ENCODE measurements at places on chromosomes 4 and X.

DNA sequence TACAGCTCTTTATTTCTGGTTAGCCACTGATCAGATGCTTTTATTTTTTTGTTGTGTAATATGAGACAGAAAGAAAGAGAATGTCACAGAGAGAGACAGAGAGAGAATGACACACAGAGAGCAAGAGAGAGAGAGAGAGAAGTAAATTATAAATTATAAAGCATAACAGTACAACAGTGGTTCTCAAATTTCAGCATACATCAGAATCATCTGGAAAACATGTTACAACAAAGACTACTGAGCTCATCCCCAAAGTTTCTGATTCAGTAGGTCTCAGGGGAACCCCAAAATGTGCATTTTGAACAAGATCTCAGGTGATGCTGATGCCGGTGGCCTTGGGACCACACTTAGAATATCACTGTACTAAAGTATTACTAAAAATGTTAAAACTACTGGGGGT, 245.8 kb upstream of the DIAPH2 start:
- DNase-seq: no peak

DNA sequence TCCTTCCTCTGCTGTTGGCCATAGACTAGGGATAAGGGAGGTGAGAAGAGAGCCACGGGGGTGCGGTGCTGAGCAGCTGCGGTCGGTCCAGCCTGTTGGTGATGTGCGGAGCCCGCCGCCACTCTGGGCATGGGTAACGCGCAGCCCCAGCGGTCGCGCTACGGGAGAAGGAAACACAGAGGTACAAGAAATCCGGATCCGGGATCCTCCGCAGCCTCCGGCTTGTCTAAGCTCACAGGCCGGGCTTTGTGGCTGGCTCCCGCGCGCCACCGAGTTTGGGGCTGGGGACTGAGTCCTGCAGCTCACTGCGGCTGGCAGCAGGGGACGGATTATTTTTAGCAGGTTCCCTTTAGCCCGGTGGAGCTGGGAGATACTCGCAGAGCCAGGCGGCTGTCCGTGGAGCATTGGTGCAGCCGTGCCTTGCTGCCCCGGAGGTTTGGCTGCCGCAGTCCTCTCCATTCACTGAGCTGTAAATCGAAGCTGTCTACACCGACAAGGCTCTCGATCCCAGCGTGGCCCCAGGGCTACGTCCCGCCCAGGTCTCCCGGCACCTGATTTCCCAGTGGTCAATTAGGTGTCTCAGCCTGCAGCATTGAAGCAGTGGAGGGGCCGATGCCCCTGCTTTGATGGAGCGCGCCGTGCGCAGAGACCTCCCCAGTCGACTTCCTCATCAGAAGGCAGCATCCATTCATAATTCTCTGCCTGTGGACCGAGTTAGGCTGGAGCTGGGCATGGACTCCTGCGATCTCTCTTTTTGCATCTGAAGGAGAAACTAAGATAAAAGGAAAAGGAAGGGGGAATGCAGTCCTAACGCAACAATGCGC, 81.9 kb upstream of the SCML1 start:
- no peak for DNase-seq

GRCh38 chr4:23923141-23923540, 33.3 kb upstream of the PPARGC1A start:
- no peak for DNase-seq

GRCh38 chrX:136273986-136274385, 22.8 kb upstream of the MAP7D3 start:
- DNase-seq: no peak

DNA sequence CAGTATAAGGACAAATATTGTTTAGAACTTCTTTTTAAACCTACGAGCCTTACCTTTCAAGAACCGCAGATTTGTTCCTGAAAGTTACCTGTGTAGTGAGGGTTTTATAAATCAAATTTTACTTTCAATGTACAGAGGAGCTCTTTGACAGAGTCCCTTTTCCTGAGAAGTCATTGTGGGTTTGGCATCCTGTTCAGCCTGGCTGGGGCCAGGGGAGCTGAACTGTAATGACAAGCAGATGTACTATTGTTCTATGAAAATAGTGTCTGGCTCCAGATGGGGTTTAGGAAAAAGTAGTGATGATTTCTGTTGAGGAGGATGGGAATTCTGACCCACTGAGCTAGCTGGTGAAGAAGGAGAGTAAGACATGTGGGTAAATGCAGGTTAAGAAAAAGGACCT, 196.2 kb upstream of the PGRMC2 start:
- no peak for DNase-seq

DNA sequence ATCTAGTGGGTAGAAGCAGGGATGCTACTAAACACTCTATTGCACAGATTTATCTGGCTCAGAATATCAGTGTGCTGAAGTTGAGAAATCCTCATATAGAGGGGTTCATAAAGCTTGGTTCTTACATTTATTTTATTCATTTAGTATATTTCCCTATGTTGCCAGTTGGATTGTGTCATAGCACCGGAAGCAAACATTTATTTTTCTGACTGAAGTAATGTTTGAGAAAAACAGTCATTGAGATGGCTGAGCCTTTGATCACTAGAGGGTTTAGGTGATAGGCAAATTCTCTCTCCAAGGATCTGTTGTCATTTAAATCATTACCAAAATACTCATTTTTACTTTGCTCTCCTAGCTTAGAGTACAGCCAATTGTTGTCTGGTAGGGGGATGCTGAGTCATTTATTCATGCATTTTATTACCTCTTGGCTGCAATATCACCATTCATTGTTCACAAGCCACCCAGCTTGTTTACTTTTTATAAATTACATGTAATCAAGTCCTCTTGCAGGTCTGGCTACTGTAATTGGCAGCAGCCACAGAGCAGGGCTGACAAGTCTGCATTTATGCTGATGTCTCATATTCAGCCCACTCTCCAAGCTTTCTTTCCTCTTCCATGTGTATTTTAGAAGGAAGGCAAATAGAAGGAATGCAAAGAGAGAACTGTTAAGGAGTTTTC, 15.2 kb downstream of the GAB1 start:
- no peak for DNase-seq

DNA sequence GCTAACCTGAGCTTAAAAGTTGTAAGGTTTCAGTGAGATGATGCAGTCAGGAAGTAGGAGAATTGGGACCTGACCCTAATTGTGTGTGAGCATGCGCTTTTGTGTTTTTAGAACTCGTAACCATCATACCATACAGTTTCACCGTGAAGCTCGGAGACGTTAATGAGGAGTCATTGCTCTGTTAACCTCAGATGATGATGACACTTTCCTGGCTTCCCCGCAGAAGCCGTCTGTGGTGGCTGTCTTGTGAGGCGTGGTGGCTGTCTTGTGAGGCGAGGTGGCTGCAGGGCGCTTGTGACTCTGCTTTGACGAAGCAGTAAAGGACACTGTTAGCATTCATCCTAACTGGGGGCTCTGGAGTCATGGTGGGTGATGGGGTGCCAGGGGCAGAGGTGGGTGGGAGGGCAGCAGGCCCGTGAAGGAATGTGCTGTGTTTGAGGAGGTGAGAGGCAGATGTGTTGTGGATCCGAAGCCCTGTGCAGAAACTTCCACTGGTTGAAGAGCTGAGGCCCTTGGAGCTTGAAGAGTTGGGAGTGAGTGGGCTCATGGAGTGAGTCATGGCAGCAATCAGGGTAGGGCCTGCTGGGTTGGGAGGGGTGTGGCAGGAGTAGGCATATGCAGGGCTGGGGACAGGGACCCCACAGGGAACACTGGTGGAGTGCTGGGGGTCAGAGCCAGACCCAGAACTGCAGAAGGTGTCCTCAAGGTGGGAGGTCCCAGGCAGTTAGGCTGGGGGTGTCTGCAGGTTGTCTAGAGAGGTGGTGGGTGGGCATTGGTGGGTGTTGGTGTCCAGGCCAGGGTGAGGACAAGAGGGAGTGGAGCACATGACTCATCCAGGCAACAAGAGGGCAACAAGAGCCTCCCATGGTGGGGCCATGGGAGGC, 57.4 kb downstream of the NSD2 start:
- no peak for DNase-seq

DNA sequence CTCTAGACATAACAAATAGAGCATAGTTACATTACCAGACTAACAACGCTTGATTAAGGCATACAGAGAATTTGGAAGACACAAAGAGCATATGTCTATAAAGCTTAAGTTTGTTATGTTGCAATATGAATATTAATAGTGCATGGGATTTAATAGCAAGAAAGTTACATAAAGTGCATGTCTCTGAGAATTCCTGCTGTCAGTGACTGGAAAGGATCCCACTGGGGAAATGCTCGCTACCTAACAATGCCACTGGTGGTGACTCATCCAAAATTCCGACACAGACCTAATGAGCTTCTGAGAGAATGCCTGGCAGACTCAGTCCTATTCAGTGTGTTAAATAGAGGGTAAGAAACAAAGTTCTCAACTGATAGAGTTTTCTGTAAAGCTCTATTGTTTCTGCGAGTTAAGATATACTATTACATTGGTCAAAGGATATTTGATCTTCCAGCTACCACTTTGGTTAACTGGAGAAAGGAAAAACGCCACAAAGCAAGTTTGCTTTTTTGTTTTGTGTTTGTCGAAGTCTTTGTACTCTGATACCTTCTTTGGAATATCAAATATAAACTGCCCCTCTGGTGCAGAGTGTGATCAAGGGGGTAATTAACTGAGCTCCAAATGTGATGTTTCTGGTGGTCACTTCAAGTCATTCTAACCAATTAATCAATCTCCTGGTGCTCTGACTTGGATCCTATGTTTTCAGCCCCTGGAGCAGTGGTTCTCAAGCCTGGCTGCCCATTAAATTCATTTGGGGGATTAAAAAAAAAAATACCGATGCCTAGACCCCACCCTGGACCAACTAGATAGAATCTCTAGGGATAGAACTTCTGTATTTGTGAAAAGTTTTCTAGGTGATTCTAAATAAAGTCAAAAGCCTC, 107.9 kb downstream of the PALLD start:
- no peak for DNase-seq

DNA sequence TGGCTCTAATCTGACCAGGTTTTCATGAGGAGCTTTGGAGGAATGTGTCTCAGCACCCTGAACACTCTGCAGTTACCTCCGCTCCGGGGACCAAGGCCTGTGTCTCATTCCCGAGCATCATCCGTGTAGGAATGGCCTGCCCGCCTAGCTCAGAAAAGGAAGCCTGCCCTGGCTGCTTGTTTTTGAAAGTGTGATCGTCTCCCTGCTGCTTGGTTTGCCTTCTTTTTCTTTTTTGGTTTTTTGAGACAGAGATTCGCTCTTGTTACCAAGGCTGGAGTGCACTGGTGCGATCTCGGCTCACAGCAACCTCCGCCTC, 73.3 kb downstream of the CRLF2 start:
- no peak for DNase-seq

DNA sequence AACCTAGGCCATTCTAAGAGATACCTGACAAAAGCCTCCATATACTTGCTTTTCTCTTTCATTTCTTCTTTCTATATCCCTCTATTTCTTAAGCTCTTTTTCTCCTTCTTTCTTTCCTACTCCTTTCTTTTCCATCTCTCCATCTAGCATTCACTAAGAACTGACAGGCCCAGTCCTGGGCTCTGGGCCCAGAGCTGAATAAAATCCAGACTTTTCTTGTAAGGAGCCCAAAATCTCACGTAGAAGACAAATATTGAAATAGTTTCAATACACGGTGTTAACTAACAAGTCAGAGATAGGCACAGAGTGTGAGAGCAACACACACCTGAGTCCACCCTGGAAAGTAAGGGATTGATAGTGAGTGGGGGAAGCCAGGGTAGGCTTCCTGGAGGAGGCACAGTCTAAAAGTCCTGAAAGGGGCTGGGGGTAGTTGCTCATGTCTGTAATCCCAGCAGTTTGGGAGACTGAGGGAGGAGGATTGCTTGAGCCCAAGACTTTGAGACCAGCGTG, 73.2 kb upstream of the EFNB1 start:
- no peak for DNase-seq

GRCh38 chrX:154458116-154458953, at the start of gene PLXNA3:
Gene PLXNA3, plus strand, starts transcription at chrX:154458281. Its CDS starts 1,903 bp downstream, at chrX:154460184.
- peak; percentile 48 for DNase-seq

- DNase-seq: peak; percentile 30
These were observed 68.0 kb downstream of the NOCT start for GRCh38 chr4:139083607-139083955.
